ENCODE measurements at places on chromosomes 6 and 20.

DNA sequence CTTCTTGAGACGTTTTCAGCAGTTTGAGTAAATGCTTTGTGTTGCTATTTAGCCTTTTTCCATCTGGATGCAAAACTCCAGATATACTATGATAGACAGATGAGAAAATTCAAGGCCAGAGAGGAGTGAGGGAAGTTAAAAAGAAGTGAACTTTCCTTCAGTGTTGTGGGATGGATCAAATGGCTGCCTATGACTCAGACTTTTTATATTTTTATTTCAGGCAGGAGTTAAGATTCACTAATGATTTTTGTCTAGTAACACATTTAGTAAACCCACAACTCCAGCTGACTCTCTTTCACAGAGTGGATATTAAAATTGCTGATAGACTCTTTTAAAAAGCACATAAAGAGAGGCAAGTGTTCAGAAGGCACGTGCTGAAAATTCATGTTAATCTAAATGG, 23.2 kb upstream of the PTCHD4 start:
- no peak for DNase-seq

DNA sequence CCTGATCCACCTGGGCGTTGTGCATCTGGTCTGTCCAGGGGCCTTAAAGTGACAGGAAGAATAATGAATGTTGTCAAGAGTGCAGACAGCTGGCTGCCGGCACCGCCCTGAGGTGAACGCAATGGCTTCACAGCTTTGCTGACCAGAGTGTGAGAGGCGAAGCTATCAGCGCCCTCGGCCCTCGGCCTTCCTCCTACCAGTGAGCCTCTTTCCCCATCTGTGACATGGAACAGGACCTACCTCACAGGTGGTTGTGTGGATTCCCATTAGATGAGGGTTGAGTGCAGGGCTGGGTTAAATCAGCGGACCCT, 54.8 kb downstream of the CTCFL start:
- DNase-seq: no peak

DNA sequence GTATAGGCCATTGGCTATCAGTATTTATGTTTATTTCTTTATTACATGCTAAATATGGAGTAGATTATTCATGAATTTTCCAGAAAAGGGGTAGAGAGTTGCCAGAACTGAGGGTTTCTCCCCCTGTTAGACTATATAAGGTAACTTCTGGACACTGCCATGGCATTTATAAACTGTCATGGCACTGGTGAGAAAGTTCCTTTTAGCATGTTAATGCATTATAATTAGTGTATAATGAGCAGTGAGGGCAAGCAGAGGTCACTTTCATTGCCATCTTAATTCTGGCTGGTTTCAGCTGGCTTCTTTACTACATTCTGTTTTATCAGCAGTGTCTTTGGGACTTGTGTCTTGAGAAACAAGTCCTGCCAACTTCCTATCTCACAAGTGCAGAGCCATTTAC, 220.0 kb upstream of the CNR1 start:
- DNase-seq: no peak

DNA sequence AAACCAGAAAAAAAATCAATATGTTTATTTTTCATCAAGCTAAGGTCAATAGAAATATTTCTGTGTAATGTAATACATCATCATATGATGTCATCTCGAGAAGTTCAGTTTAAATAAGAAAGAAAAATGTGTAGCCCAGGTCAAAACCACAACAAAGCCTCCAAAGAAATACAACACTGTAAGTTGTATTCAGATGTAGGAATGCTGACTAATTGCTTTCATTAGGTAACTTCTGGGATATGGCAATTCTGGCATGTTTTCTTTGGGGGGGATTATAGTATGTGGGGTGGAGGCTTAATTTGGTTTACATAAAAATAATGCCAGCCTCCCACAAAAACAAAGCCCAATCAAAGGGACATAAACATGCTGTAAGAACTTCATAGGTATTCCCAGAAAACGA, 881.8 kb upstream of the CITED2 start:
- DNase-seq: no peak

Measured in GM06990 (cell line).